Inflammatory macrophage treated with lipopolysaccharide for 1 hour (primary cell): ENCODE measurements at places on chromosomes 1 and 21.

DNA sequence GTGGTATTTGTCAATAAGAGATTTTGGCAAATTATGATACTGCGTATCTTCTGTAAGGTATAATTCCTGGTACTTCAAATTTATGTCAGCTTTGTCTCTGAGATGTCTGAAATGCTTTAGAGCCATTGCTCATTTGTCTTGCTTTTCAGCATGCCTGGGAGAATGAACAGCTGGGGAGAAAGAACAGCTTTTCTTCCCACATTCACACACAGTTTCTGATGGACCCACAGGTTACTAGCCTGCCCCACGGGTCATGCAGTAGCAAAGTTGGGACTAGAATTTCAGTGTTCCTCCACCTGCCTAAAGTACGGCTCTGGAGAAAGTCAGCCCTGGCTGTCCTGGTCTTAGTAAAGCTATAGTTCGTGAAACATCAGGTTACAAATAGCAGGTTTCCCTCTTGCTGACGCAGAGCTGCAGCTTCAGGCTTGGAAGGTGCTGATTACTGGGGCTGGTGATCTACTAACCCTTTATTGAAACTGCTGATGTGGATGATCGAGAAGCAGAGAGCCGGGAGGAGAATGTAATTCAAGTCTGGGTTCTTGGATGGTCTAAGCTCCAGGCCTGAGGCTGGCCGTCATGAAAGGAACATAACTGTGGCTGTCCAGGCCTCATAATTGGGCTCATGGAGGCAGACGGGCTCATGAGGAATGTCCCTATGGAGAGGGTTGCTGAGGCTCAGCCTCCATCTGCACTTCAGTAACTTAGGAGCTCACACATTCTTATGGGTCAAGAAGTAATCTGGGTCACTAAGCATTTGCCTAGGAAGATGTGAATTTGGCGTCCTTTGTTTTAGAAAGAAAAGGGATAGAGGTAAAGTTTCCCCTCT is 12.4 kb downstream of the GALNT2 start:
- no peak for DNase-seq

GRCh38 chr1:241962153-241962552 is 4.6 kb downstream of the BECN2 start:
- DNase-seq: no peak

DNA sequence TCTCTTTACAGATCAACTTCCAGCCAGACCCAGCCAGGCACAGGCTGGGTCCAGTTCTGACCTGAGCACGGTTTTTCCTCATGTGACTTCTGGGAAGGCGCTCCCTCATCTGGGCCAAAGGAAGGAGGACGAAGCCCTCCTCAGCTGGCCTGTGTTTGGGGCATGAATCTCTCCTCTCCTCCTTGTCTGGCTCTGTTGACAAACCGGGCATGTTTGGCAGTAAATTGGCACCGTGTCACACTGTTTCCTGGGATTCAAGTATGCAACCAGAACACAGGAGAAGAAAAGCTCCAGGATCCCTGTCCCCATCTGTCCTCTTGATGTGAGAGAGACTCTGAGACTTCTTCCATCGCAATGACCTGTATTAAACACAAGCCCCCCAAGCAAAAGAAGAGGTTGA is 18.3 kb downstream of the NECAP2 start:
- no peak for DNase-seq

DNA sequence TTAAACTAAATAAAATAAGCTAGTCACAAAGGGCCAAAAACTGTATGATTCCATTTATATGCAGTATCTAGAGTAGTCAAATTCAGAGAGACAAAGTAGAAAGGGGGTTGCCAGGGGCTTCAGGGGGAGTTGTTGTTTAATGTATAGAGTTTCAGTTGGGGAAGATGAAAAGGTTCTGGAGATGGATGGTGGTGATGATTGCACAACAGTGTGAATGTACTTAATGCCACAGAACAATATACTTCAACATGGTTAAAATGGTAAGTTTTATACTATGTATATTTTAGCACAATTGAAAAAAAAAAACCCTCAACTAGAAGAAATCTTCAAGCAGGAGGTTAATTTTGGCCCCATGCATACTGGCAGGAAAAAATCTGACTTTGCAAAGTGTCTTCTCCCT is 24.3 kb downstream of the VAV3 start:
- no peak for DNase-seq

DNA sequence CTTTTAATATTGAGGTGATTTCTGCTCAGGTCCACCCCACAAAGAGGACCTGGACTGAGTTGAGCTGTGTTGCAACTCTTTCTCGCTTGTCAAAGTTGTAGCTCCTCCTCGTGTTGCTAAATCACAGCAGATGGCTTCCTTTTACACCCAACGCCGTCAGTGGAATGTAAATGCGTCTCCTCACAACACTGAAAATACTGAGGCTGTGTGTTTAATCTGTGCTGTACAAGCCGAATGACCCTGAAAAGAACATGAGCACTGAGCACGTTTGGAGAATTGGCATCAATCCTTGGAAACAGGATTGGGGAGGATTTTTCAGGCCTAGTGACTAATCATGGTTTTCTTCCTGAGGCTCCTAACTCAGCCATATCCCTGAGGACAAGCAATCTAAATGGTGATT is 196.0 kb downstream of the CRB1 start:
- DNase-seq: peak; percentile 16

DNA sequence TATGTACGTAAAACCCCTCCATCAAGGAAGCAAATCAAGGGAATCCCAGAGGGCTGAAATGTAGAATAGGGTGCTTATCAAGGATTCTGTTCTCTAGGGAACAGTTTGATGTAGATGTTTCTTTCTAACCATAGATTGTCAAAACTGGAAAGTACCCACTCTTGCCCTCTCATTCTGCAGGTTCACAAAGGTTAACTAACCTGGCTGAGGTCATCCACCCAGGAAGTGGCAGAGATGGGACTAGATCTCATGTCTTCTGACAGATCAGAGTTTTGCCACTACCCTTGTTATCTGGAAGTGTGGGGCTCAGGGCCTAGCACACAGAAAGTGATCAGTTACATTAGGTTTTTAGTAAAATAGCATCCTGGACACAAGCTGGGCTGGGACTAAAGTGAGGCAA is 47.4 kb downstream of the GFI1 start:
- no peak for DNase-seq

GRCh38 chr1:8374812-8375211 is 56.9 kb downstream of the SLC45A1 start:
- DNase-seq: no peak

GRCh38 chr21:32843561-32843960 is 72.0 kb upstream of the PAXBP1 start:
- no peak for DNase-seq

- no peak for DNase-seq
These were observed 8.2 kb downstream of the OR2T10 start for GRCh38 chr1:248589334-248589733.

- DNase-seq: peak; percentile 30
These were observed 51.9 kb downstream of the AGPAT3 start for GRCh38 chr21:43916691-43917514.

- no peak for DNase-seq
These were observed 1071.9 kb upstream of the TMPRSS15 start for GRCh38 chr21:19475525-19475924.

- no peak for DNase-seq
These were observed 74.1 kb downstream of the VPS26C start for GRCh38 chr21:37193006-37193405.

- no peak for DNase-seq
These were observed 78.5 kb upstream of the ADAMTS5 start for GRCh38 chr21:27045281-27045985.

- no peak for DNase-seq
These were observed 242.3 kb downstream of the TOMM20 start for GRCh38 chr1:234886081-234886984.

- no peak for DNase-seq
These were observed 26.9 kb upstream of the ESRRG start for GRCh38 chr1:216750031-216750627.

GRCh38 chr1:27666791-27667254 is 5.2 kb downstream of the IFI6 start:
- DNase-seq: peak; percentile 79

DNA sequence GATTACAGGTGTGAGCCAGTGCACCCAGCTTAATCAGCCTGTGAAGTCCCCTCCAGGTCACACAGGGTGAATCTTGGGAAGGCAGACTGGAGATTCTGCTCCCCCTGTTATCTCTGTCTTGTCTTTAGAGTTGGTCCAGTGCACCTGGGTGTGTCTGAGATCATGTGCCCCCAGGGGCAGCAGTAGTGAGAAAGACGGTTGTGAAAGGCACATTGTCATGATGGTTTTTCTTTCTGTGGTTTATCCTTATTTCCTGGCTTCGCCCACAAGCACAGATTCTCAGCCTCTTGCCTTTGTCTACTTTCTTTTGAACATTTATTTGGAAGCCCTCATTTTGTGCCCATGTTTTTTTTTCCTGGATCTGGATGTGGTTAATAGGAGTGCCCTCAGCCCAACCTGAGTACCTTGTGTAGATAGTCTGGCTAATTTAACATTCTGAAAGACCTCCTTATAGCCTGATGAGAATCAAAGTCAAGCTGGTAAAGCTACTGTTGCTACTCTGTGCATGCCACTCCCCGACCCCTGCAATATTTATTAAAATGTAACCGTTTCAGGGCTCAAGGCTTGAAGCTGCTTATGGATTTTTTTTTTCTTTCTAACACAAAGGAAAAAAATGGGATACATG is 23.7 kb downstream of the UCK2 start:
- no peak for DNase-seq

- DNase-seq: no peak
These were observed 355.3 kb upstream of the NEGR1 start for GRCh38 chr1:72637593-72637992.

DNA sequence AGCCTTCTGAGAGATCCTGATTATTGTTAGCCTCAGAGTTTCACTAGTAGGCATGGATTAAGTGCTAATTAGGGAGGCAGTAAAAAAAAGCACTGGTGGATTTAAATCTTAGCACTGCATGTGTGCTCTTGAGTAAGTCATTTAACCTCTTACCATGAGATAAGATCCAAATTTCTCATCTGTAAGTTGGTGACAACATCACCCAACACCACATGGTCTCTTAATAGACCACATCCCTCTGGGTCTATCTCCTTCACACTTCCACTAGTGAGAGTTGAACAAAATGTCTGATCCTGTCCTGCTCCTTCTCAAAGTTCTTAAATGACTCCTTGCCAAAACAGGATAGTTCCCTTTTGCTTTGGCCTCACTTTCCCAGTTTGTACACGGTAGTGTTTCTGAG is 29.5 kb upstream of the DMRTA2 start:
- no peak for DNase-seq

- peak; percentile 98 for DNase-seq
These were observed 3.4 kb upstream of the PLEKHM2 start for GRCh38 chr1:15680561-15681348.

DNA sequence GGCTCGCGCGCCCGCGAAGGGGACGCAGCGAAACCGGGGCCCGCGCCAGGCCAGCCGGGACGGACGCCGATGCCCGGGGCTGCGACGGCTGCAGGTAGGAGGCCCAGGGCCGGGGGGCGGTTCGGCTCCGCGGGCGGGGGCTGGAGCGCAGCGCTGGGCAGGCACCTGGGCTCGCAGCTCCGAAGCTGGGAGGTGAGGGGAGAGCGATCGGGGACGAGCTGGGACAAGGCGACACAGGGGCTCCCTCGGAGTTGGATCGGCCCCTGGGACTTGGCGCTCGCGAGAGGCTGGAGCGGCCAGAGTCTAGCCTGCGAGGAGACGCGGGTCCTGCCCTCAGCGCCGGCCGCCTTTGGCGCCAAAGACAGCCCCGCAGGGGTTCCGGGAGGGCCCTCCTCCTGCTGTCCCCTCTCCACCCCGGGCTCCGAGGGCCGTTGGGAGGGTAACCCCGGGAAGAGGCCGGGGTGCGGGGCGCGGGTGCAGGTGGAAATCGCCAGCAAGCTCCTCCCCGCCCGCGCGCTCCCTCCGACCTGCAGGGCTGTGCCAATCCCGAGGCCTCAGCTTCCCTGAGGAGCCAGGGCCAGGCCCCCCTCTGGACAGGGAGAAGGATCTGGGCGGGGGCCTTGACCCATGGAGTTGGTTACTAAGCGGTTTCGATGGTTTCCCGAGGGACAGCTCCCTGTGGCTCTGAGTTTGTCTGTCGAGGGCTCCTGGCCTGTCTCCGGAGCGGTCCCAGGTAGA is 401 bp downstream of the TP73 start:
- DNase-seq: no peak

- DNase-seq: no peak
These were observed 5.0 kb downstream of the HPDL start for GRCh38 chr1:45331436-45332345.

DNA sequence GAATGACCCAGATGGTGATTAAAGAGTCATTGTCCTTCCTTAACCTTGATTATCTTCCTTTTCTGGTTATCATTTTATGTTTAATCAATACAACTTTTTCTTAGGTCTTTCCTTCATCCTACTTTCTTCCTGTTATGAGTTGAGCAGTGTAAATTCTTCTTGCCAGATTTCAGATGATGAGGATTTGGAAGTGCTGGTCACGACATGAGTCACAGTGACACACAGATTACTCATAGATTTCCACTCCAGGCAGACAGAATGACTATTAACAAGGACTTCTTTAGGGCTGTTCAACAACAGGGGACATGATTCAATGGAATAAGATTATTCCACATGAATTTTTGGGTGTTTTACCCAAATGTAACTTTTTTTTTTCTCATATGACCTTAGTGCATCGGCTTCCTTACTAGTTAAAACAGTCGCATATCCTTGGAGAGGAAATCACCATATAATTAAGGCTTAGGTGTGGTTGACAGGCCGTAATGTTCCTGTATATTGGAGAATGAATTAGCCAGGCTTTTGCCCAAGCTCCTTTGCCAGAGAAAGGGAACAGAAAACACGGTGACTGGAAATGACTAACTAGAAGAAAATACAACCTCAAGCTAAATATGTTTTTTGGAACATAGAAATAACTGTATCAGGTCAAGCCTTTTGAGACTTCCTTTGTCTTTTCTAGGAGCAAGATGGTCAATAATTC is 44.2 kb downstream of the PRRX1 start:
- DNase-seq: no peak

GRCh38 chr1:73065339-73066041 is 783.2 kb upstream of the NEGR1 start:
- DNase-seq: no peak

- peak; percentile 83 for DNase-seq
These were observed 351.3 kb downstream of the RRAGC start for GRCh38 chr1:38508232-38508631.

DNA sequence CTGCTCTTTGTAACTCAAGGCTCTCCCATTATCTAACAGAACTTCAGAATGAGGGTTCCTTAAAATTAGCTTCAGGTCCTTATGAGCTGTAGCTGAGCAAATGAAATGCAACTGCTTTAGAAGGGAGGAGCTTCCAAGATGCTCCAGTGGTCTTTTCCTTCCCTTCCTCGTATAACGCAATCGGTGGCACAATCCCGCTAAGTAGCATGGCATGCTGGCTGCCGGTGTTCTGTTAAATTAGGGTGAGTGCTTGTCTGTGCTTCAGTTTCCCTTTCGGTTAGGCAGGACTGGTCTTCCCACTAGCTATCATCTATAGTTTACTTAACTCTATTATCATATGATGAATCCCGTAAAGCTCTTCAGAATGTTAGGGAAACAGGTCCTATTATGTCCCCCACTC is 917 bp downstream of the KIAA0040 start:
- peak; percentile 56 for DNase-seq

DNA sequence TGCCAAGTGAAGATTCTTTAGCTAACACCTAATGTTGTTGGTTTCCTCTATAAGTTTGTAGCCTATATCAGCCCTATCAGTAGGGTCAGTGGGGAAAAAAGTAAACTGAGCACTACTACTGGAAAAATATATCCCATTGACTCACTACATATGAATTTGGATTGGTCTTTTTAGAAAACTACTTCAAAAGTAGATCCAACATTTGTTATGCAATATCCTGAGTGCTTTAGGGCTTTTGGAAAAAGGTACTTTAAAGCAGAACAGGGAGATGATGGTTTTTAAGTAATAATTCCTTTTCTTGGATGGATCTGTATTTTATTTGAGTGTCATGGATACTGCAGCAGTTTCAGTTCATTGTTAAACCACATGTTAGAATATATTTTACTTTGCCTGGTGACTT is 7.1 kb downstream of the C1orf21 start:
- DNase-seq: no peak
